ENCODE measurements at places on chromosomes 12 and 14. TPM values are rescaled to one million over a fixed set of nuclear protein-coding genes. Genes with fewer than 3 reads are reported as not detected.

Gene BICDL1
- total RNA-seq, result not detected

Gene FAM181A
- not detected for total RNA-seq

Gene CLEC4C
- total RNA-seq, result not detected

DNA sequence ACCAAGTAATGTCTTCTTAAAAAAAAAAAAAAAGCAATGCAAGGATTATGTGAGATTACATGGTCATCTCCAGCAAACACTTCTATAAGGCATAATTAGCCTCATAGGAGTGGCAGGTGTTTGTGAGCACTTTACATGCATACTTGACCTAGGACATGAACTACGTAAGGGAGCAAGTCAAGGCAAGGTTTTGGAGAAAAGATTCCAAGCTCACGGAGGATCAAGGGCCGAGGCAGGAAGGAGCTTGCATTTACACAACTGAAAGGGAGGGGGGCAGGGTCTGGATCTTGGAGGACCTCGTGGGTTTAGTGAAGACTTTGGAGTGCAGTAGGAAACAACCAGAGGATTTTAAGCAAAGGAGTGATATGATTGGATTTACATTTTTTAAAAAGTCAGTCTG, 112.5 kb downstream of the CCER1 start:
- DNase-seq, result no peak

GRCh38 chr12:92942905-92943304, 13.8 kb upstream of the EEA1 start:
- peak; percentile 71 for DNase-seq

Data from RPMI7951 (cell line).